Endothelial cell of umbilical vein (primary cell): ENCODE measurements at places on chromosomes 5 and 9. TPM values are rescaled to one million over a fixed set of nuclear protein-coding genes. Genes with fewer than 3 reads are reported as not detected.

Gene PCDHGB2
- total RNA-seq = 1.9 and 2.9 TPM in 2 replicates

Gene HAVCR2
- total RNA-seq = 0.42 TPM in 1 of 2 replicates, not detected in the other

Gene FRRS1L
- 0.05 TPM in 1 of 2 replicates, not detected in the other for total RNA-seq

Gene OR1L8
- 0.15 and 0.16 TPM in 2 replicates for total RNA-seq

Gene GRIA1
- not detected in 2 replicates for total RNA-seq

Gene CENPK
- total RNA-seq = 49.3 and 50.7 TPM in 2 replicates

Gene C5orf46
- not detected in 2 replicates for total RNA-seq

Gene GHR
- total RNA-seq = 0.27 and 0.39 TPM in 2 replicates

Gene EFNA5
- 22.1 and 22.6 TPM in 2 replicates for total RNA-seq

Gene MYMK
- total RNA-seq = not detected in 2 replicates

- H3K27me3 ChIP-seq = no peaks in the 10 kb centered on the region
- H3K4me1 ChIP-seq = no peaks in the 10 kb centered on the region
- no peak overlapping the region for H3K27ac ChIP-seq
- no peaks in the 10 kb centered on the region for H3K36me3 ChIP-seq
- DNase-seq = no peak
- no peak overlapping the region for H3K4me3 ChIP-seq
Observed at GRCh38 chr5:10936081-10936855, 175.2 kb upstream of the DAP start.

DNA sequence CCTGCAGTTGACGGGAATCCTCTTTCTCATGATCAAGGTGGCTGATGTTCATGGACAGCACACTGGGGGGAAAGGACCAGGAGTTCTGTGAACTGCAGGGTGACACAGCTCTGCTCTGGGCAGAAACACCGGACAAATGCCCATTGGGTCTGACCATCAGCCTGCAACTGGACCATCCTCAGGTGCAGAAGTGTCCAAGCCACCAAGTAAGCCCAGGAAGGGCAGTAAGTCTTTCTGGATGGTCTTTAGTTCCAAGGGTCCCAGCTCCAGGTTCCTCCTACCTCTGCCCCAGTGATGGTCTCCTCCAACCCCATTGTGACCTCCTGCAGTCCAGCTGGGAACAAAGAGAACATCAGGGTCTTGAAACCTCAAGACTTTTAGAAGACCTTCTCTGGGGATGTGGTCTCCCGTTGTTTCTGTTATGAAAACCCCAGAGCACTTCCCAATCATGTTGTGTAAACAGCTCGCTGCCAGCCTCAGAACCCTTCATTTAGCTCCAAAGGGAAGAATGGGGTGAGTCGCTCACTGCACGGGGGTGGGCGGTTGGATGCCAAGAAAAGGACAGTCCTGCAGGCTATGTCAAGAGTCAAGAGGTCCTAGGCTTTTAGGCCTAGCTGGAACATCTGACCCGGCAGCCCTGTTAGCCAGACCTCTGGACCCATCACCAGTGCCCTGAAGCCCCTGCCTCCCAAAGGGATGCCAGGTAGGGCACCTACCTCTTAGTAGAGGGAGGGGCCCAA lies 41.8 kb upstream of the TCF7 start:
- no peak overlapping the region for H3K4me3 ChIP-seq
- no peak overlapping the region for H3K27ac ChIP-seq
- no peaks in the 10 kb centered on the region for H3K36me3 ChIP-seq
- no peak for DNase-seq

- H3K4me3 ChIP-seq = no peak overlapping the region
- H3K27me3 ChIP-seq = peaks cover 14% of the 10 kb centered on the region
- H3K27ac ChIP-seq = no peak overlapping the region
- DNase-seq = no peak
- peaks cover 16% of the 10 kb centered on the region for H3K4me1 ChIP-seq
Observed at GRCh38 chr5:79021753-79022152, 36.6 kb upstream of the ARSB start.

DNA sequence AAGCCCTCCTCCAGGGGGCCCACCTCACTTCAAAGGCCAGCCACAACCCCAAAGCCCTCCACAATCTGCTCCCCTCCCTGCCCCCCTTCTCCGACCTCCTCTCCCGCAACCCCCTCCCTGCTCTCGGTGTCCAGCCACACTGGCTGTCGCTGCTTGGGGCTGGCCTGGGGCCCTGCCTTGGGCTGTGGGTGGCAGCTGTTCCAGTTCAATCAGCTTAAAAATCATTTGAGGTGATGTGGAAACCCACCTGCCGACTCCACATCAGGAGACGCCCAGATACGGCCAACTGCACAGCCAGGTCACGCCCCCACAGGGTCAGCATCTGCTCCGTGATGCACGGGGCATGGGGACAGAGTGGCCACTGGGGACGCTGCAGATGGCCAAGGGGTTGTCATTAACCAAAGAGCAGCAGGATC lies 107.0 kb upstream of the MVB12B start:
- H3K4me3 ChIP-seq = no peak overlapping the region
- peaks cover 27% of the 10 kb centered on the region for H3K27me3 ChIP-seq
- no peaks in the 10 kb centered on the region for H3K36me3 ChIP-seq

DNA sequence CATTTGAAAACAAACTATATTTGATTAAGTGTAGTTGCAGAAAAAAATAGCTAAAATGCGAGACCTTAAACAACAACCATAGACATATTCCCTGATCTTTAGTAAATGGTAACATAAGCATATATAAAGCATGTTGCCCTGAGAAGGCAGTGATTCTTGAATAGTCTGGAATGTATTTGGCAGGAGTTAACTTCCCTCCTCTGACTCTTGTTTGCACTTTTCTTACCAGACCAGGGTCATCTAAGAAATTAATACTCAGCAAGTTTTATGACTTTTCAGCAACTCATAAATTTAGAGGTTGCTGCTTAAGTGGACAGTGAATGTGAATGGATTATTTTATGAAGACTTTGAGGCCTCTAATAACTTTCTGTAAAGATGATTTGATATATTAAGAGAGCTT lies 55.3 kb upstream of the NUDT12 start:
- no peaks in the 10 kb centered on the region for H3K27me3 ChIP-seq
- no peak overlapping the region for H3K4me3 ChIP-seq
- no peaks in the 10 kb centered on the region for H3K4me1 ChIP-seq
- H3K36me3 ChIP-seq = no peaks in the 10 kb centered on the region
- no peak overlapping the region for H3K27ac ChIP-seq
- peak; percentile 26 for DNase-seq

DNA sequence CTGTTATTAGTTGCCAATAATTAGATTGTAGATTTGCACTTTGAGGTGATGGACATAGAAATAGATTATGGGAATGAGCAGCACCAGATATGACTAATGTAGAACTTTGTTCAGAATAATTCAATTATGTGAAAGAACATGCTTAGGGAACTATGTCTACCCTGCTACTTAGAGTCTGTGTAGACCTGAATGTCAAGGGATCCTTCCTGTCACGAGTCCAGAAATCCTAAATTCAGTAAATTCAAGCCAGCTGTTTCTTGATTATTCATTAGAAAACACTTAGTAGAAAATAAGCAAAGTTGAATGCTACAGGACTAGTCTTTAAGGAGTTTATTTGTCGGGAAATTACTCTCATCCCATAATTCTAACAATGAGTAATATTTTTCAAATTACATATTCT lies 887.3 kb upstream of the SEMA6A start:
- H3K4me3 ChIP-seq = no peak overlapping the region
- no peaks in the 10 kb centered on the region for H3K36me3 ChIP-seq
- no peak overlapping the region for H3K27ac ChIP-seq
- no peak for DNase-seq
- H3K4me1 ChIP-seq = no peaks in the 10 kb centered on the region

DNA sequence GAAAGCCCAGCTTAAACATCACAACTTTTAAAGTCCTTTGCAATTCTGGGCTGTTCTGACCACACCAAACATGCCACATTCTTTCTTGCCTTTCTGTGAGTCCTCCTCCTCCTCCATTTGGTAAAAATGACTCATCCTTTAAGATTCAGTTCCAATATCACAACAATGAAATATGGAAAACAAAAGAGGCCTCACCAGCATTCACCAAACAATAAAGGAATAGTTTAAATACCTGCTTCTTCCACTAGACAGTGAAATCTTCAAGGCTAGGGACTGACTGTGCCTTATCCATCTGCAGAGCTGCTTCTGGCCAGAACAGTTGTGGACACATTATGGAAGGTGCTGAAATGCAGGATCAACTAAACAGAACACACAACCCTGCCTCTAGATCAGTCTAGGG lies 36.0 kb downstream of the NR6A1 start:
- no peaks in the 10 kb centered on the region for H3K27me3 ChIP-seq
- peak; percentile 48 for DNase-seq
- H3K4me1 ChIP-seq = peaks cover 7% of the 10 kb centered on the region
- H3K4me3 ChIP-seq = no peak overlapping the region
- H3K36me3 ChIP-seq = no peaks in the 10 kb centered on the region

GRCh38 chr5:135079760-135080159 lies 45.7 kb upstream of the PITX1 start:
- H3K36me3 ChIP-seq = no peaks in the 10 kb centered on the region
- no peaks in the 10 kb centered on the region for H3K4me1 ChIP-seq
- peaks cover 2% of the 10 kb centered on the region for H3K27me3 ChIP-seq
- DNase-seq = no peak

- H3K27ac ChIP-seq = no peak overlapping the region
- no peaks in the 10 kb centered on the region for H3K36me3 ChIP-seq
- no peaks in the 10 kb centered on the region for H3K27me3 ChIP-seq
- H3K4me1 ChIP-seq = no peaks in the 10 kb centered on the region
- no peak overlapping the region for H3K4me3 ChIP-seq
Observed at GRCh38 chr5:65749956-65750355, 28.0 kb downstream of the NLN start.

- no peaks in the 10 kb centered on the region for H3K4me1 ChIP-seq
- H3K36me3 ChIP-seq = no peaks in the 10 kb centered on the region
- no peak for DNase-seq
- H3K27me3 ChIP-seq = peaks cover 2% of the 10 kb centered on the region
Observed at GRCh38 chr9:136255896-136256890, 10.6 kb upstream of the QSOX2 start.

GRCh38 chr5:115246361-115246991 lies 16.2 kb downstream of the PGGT1B start:
- H3K4me1 ChIP-seq = no peaks in the 10 kb centered on the region
- H3K27ac ChIP-seq = no peak overlapping the region
- no peaks in the 10 kb centered on the region for H3K27me3 ChIP-seq
- H3K4me3 ChIP-seq = no peak overlapping the region

DNA sequence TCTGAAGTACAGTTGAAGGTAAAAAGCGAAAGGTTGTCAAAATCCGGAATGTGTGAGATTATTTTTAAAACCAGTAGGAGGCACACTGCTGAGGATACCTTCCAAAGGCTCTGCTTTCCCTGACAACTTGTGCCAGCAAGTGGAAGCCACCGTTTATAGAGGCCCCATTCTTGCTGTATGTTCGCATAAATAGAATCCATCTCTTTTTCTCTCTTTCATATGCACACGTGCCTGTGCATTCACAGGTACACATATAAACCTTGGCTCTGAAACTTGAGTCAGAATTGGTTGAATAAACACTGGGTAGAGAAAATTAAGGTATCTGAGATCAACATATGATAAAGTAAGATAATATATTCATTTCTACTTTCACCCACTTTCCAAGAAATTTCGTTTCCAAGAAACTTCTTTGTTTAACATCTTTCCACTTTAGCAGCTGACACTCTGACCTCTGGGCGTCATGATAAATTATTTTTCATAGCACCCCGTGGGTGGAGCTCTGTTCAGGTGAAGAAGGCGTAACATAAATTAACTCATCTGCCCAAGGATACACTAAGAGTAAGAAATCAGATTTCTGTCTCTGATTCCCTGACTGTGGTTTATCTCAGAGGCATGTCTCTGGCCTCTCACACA lies 63.7 kb upstream of the RICTOR start:
- no peak for DNase-seq
- H3K27me3 ChIP-seq = no peaks in the 10 kb centered on the region
- H3K4me1 ChIP-seq = peaks cover 30% of the 10 kb centered on the region
- H3K36me3 ChIP-seq = no peaks in the 10 kb centered on the region

GRCh38 chr5:111461255-111461671 lies 51.1 kb downstream of the STARD4 start:
- no peaks in the 10 kb centered on the region for H3K36me3 ChIP-seq
- DNase-seq = no peak
- H3K27me3 ChIP-seq = no peaks in the 10 kb centered on the region
- H3K27ac ChIP-seq = no peak overlapping the region
- H3K4me1 ChIP-seq = no peaks in the 10 kb centered on the region

GRCh38 chr5:2109566-2109965 lies 226.8 kb upstream of the IRX4 start:
- H3K27me3 ChIP-seq = no peaks in the 10 kb centered on the region
- H3K4me1 ChIP-seq = no peaks in the 10 kb centered on the region

DNA sequence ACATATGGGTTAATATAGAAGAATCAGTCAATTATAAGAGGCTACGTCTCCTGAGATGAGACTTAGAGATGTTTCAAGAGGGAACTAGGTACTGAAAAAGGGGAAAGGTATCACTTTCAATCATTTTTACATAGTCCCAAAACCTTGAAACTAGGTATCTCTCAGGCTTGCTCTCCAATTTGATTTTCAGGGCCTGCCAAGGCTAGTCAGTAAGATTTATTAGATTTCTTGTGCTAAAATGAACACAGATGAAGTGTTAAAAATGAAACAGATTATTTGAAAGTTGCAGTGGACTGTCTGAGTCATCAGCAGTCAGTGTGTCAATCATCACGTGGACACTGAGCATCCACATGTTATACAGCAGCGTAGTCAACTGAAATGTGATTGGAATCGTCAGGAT lies 591.1 kb downstream of the DTWD2 start:
- H3K4me3 ChIP-seq = no peak overlapping the region
- no peaks in the 10 kb centered on the region for H3K27me3 ChIP-seq
- H3K27ac ChIP-seq = no peak overlapping the region

GRCh38 chr9:83649515-83649914 lies 26.6 kb downstream of the IDNK start:
- no peak overlapping the region for H3K4me3 ChIP-seq
- DNase-seq = no peak
- H3K27me3 ChIP-seq = no peaks in the 10 kb centered on the region

DNA sequence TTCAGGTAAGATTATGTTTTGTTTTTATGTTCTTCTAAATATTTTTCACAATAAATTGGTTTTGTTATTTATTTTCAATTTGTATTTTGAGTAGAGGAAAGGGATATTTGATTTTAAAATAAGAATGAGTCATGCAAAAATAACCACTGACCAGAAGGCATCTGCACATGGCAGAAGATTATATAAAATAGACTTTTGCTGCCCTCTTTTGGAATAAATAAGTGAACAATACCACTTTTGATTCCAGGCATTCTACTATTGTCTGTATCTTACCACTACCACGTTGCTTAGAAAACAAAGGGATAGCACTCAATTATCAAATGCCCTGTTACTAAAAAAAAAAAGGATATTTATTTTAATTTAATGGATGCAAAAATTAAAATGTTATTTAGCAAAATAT lies 227.3 kb upstream of the ITGA1 start:
- H3K4me3 ChIP-seq = no peak overlapping the region
- no peaks in the 10 kb centered on the region for H3K36me3 ChIP-seq
- peak; percentile 14 for DNase-seq
- no peaks in the 10 kb centered on the region for H3K4me1 ChIP-seq
- H3K27me3 ChIP-seq = no peaks in the 10 kb centered on the region
